ENCODE measurements at places on chromosomes 11 and 22.

DNA sequence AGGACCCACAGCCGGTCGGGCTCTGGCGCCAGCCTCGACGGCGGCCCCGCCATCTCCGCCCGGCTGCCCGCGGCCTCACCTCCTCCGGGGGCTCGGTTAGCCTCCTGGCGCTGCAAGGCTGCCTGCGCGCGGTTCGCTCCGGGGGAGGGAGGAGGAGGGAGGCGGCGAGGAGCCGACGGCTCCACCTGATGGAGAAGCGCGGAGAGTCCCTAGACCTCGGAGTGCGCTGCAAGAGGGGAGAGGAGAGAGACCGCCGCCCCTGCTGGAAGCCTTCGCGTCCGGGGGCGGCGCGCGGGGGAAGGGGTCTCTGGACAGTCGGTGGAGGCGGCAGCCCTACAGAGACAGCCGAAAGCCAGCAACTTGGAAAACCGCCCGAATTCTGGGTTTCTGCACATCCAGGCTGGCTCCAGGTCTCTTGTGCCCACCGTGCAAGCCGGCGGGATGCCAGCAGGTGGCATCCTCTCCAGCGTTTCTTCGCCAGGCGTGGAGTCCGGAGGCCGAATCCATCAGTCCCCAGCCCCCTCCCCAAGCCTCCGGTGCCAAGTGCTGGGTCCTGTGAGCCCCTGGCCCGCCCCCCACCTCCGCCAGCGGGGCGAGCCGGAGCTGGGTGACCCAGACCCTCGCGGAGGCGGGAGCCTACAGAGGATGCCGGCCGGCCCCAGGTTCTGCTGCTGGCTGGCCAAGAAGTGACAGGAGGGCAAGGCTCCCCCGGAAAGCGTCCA, 2.9 kb upstream of the KIRREL3 start:
- DNase-seq: peak; percentile 27

DNA sequence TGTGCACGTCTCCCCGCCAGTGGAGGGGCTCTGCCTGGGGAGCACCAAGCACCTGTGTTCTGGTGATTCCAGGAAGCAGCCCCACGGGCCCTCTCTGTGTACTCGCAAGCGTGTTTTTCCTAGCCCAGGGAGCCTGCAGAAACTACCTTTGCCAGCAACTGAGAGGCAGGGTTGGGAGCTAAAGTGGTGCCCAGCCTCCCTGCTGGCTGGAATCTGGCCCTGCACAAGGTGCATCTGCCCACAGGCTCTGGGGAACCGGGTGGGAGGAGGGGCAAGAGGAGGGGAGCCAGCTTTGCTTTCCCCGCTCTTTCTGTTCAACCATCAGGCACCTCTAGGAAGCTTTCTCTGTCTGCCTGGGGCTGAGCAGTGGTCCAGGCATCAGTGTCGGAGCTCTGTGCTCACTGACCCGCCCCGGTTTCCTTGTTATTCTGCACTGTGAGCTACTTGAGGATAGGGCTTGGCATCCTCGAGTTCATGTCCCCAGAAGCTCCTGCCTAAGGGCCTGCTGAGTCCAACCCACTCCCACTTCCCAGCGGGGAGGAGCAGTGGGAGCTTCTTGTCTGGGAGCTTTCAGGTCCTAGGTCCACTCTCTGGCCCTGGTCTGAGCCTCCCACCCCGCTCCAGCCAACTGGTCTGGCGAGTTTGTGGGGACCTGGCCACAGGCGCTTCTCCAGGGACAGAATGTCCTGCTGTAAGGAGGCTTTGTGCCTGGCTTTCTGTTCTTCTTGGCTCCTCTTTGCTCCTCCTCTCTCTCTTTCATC, 14.9 kb downstream of the DAGLA start:
- no peak for DNase-seq

GRCh38 chr22:42321908-42322561, 51.6 kb upstream of the TCF20 start:
- DNase-seq: no peak

DNA sequence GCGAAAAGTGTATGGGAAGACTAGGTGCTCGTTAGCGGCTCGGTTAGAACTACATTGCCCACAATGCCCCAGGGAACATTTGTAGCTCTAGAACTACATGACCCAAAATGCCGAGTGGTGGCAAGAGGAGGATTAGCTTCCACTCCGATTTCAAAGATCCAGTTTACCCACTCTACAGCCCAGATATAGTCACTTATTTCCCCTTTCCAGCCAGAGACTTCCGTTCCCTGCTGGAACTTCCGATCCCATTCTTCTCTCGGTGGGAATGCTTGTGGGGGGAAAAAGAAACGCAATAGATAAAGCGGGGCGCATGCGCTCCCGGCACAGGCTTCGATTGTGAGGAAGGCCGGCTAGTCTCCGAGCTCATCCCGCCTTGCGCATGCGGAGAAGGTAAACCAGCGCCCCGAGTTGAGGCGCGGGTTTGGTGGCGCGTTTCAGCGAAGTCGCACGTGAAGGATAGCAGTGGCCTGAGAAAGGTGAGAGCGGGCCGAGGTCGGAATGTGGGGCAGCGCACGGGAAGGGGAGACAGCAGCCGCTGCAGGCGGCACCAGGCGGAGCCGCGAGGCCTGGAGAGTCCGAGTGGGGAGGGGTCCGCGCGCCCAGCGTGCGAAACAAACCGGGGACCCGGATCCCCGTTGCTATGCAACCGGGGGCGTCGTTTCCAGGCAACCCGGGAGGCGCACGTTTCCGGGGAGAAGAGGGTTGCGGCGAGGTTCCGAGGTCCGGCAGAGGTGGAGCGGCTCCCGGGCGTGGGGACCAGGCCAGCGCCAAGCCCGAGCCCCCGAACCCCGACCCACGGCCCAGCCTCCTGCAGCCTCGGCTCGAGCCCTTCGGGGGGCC, at the start of gene TMEM109:
TMEM109 (plus strand) TSS at position 366 of the 840 bp plus-strand sequence. CDS start 5,536 bp downstream, outside the sequence.
- DNase-seq: peak; percentile 93

- peak; percentile 49 for DNase-seq
These were observed 574.8 kb downstream of the JRKL start for GRCh38 chr11:96964661-96965060.

DNA sequence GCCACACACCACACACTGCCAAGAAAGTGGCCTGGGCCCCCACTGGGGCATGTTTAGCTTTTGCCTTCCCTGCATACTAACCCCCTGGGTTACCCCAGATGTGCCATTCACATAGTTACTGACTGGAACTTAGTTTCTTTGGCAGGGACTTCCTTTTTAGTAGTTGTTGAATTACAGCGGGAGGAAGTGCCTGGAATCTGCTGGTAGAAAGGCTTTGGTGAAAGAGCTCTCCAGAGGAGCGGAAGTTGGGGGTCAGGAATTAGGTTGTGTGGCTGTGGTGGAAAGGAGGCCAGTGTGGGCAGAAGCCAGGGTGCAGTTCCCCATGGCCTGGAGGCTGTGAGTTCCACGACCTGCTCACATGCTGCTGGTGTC, 69.0 kb downstream of the MED15 start:
- no peak for DNase-seq

DNA sequence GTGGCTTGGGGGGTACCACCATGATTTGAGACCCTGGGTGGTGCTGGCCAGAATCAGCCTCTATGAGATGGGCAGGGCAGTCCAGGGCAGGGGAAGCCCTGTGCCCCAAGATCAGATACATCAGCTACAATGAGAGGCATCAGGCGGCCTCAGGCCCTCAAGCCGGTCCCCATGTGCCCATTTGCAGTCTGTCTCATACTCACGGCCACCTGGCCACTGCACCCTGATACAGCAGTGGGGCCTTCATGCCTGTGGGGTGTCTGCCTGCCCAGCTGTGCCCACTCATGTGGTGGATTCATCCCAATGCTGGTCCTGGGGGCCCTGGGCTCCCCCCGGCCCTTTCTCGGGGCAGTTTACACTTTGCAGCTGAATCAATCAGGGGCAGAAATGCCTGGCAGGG, 42.4 kb upstream of the KCNQ1OT1 start:
- DNase-seq: no peak

- no peak for DNase-seq
These were observed 278.2 kb downstream of the BRD1 start for GRCh38 chr22:49549256-49550140.

DNA sequence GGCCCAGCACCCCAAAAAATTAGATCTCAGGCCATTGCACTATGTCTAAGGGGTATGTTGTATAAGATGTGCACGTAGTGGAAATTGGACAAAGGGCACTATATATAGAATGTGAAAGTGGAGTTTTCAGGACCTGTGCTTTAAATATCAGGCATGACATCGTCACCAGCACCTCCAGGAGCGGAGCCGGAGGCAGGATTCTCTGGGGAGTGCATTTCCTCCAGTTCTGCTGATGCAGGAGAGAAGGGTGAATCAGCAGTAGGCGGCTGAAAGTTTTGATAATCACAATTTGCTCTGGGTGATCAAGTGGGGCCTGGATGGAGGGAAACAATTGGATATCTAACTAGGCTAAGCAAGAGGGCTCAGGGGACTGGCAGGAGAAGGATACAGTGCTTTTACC, 69.1 kb upstream of the NTM start:
- DNase-seq: no peak

- DNase-seq: peak; percentile 55
These were observed 3.9 kb upstream of the RNF215 start for GRCh38 chr22:30390974-30391691.

GRCh38 chr11:122584670-122585069, 70.9 kb upstream of the UBASH3B start:
- no peak for DNase-seq

DNA sequence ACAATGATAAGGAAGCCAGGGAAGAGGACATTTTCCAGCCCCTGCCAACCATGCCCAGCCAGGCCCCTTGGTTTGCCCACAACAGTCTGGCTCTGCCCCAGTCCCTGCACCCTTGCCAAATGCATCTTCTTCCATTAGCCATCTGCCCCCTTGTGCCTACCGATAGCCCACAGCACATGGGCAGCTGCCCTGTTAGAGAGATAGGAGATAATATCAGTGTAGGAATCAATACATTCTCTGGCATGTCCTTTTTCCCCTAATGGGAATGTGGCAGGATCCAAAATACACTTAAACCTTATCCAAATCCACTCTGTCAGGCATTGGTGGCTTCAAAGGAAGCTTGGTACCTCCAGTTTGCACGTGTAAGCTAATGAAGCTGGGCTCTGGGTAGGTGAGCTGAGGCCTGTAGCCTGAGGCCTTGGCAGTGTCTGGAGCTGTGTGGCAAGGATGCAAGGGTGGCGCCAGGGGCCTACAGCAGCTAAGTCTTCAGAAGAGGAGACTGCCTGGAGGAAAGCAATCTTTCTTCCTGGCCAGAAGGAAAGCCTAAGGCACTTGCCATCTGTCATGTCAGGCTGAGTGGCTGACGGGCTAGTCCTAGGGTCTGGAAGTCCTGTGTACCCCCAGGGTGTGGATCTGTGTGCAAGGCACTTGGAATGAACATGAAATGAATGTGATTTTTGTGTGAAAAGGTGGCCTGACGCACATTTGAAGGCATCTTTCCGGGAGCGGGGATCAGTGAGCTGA, 164.2 kb upstream of the TBCEL start:
- DNase-seq: no peak

DNA sequence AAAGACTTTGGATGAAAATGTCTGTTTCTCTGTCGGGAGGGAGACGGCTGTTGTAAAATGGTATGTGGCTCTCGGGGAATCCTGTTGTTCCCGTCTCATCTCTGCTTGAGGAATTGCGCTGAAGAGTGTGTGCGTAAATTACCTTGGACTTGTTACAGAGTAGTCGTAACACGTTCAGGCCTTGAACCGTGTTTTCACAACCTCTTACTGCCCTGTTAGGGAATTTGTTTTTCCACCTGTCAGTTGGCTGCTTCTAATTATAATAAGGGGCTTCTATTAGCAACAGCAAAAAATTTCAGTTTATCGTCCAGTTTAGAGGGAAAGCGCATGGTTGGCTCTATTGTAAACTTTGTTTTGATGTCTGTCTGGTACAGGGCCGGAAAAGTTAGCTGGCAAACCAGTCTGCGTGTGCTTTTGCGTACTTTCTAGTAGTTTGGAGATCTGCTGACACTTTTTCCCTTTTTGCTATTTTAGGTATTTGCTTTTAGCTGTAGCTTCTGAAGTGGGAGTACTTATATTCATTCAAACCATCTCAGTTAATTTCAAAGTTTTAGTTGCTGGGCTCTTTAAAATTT, 1.5 kb downstream of the HIPK3 start:
- no peak for DNase-seq

GRCh38 chr22:37633089-37633624, 6.3 kb upstream of the SH3BP1 start:
- DNase-seq: no peak

DNA sequence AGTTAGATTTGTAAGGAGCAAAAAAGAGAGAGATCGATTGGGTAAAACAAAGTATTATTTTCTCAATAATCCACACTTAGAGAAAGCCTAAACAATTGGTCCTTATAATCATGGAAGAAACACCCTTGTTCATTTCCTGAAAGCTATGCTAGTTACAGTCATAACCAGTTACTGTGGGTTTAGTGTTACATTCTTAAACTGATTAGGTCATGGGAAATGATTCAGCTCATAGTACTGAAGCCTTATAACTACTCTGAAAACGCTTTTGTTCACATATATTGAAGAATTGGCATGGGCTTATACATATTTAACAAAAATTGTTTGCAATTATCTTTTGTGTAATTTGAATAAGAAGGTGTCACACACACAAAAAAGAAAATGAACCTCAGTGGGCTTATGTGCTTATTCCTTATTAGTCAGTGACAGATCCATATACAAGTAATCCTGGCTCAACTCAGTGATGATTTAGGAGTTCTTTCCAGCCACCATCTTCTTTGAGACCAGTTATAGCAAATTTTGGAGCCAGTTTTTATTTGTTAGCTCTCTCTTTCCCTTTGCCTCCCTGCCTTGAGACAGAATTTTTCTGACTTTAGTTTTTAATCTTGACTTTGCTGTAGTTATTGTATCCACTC, 198.5 kb upstream of the CTSC start:
- no peak for DNase-seq

DNA sequence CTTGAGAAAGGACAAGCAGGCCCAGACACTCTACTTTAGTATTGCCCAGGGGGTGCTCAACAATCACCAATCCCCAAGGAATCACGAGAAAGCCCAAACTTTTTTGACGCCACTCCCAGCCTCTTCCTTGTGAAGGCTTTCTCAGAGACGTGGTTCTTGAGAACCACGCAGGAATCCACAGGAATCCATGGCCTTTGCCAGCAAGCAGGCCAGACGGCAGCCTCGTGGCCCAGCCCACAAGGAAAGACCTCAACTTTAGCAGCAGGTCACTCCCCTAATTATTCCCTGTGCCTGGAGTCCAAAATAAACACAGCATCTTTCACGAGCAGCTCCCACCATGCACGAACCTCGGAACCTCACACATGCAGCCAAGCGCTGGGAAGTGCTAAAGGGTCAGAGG, 104.2 kb downstream of the WT1 start:
- no peak for DNase-seq

DNA sequence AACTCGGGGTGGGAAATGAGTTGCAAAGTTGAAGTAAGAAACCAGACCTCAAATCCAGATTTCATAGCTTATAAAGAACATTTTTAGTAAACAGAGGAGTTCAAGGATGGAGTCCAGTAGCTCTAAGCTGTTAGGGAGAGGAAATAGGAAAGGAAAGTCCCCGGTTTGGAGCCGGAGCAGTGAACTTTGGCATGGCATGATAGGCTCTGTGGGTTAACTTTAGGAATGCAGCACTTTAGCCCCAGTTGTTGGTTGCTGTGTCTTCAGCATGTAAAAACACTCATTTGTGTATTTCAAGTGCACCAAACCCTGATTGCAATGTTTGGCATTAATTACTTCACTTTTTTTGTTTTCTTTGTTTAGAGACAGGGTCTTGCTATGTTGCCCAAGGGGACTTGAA, 8.6 kb upstream of the PIK3IP1 start:
- DNase-seq: no peak

- DNase-seq: no peak
These were observed 37.0 kb downstream of the AP2A2 start for GRCh38 chr11:962688-963087.

GRCh38 chr11:11724994-11725393, 103.2 kb upstream of the GALNT18 start:
- DNase-seq: no peak

- DNase-seq: no peak
These were observed 25.7 kb upstream of the BLID start for GRCh38 chr11:122141725-122142124.
